ENCODE measurements at places on chromosomes 3 and 15. TPM values are rescaled to one million over a fixed set of nuclear protein-coding genes. Genes with fewer than 3 reads are reported as not detected.

Gene NR1I2
- total RNA-seq, result 0.62 TPM

Gene TRIM42
- not detected for total RNA-seq

Gene BSN
- total RNA-seq, result 0.95 TPM

Gene COL8A1
- total RNA-seq, result 16.6 TPM

Gene PRTG
- total RNA-seq, result 20.4 TPM

Gene GOLGA8R
- 0.29 TPM for total RNA-seq

Gene SGO1
- total RNA-seq, result 7.2 TPM

GRCh38 chr3:185741586-185741985, 83.3 kb downstream of the IGF2BP2 start:
- H3K27me3 ChIP-seq, result no peaks in the 10 kb centered on the region
- no peak overlapping the region for H3K27ac ChIP-seq
- no peaks in the 10 kb centered on the region for H3K4me1 ChIP-seq
- DNase-seq, result no peak

GRCh38 chr3:115814006-115814405, 190.7 kb downstream of the GAP43 start:
- no peaks in the 10 kb centered on the region for H3K36me3 ChIP-seq
- no peak for DNase-seq
- H3K4me3 ChIP-seq, result no peak overlapping the region
- no peaks in the 10 kb centered on the region for H3K4me1 ChIP-seq
- H3K27me3 ChIP-seq, result no peaks in the 10 kb centered on the region
- no peak overlapping the region for H3K27ac ChIP-seq

DNA sequence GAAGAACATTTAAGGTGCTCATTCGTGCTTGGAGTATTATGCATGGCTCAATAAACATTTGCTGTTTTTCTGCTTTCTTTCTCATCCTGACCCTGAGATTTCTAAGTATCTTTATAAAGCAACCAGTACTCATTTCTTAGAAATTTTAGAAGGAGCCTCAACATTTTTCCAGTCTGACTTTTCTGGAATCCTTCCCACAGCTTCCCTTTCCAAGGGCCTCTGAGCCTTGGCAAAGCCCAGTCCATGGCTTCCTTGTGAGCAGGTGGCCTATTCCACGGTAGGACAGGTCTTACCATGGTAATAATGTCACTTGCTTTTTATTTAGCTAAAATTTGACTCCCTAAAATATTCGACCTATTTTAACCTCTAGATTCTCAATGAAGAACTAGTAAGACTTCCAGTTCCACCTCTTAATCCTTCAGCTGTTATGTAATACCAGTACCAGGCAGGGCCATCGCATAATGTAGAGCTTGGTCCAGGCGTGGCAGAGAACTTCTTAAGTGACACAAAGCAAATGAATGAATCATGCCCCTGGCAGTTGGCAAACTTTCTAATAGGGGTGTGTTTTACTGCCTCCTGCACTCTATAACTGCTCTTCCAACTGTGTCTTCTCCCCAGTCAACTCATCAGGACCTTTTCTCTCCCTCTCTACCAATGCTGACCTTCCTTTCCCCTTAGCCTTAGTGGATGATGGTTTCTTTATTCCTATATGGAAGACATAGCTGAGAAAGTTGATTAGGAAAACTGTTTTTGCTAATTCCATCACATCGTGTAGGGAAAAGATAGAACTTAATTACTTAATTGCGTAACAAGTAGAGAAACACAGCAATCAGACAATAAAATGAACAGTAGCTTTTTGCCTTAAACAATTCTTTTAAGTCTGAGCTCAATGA, 894 bp upstream of the TM4SF4 start:
- no peaks in the 10 kb centered on the region for H3K36me3 ChIP-seq
- H3K27me3 ChIP-seq, result no peaks in the 10 kb centered on the region
- H3K27ac ChIP-seq, result peak overlapping the region; percentile 43
- H3K4me1 ChIP-seq, result peaks cover 9% of the 10 kb centered on the region
- H3K4me3 ChIP-seq, result no peak overlapping the region
- peak; percentile 40 for DNase-seq

DNA sequence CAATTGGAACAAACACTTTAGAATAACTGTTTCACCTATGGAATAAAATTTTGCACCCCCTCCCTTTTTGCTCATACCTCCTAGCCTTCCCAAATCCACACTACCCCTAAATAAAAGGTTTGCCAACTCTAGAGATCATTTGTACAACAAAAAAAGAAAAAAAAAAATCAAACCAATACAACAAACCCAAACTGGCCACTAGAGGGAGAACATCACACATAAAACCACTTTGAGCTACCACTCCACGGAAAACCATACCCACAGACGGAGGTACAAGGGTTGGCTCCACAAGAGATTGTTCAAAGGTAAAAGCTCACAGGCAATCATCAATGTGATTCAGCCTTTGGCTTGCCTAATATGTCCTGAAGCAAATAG, 47.6 kb downstream of the SETMAR start:
- no peaks in the 10 kb centered on the region for H3K4me1 ChIP-seq
- H3K4me3 ChIP-seq, result peak overlapping the region; percentile 18

GRCh38 chr3:44419923-44420650, 57.4 kb downstream of the ZNF445 start:
- H3K4me1 ChIP-seq, result no peaks in the 10 kb centered on the region
- no peak overlapping the region for H3K4me3 ChIP-seq
- no peaks in the 10 kb centered on the region for H3K27me3 ChIP-seq
- H3K27ac ChIP-seq, result no peak overlapping the region
- DNase-seq, result no peak

DNA sequence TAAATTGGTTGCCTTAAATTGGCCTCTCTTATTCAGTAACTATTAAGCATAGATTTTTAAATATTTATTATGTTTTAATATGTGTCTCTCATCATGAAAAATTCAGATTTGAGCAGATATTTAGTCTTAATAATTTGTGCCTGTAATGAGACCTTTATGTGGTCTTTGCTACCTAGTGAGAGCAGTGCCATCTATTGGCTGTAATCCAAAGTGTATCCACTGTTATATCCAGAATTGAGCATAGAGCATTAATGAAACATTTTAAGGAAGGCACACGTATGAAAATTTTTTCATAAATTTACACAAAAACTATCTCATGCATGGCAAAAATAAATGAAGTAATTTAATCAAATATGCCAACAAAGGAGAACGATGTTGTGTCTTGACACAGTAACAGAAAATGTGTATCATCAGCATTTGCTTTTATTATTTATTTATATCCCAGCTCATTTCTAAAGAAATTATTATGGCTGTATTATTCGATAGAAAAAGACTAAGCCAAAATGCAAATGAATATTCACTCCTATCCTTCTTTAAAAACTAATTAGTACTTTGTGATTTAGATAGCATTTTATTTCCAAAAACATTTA, 203.5 kb downstream of the RSRC1 start:
- H3K4me1 ChIP-seq, result no peaks in the 10 kb centered on the region
- no peak for DNase-seq
- H3K27ac ChIP-seq, result no peak overlapping the region
- H3K4me3 ChIP-seq, result no peak overlapping the region

DNA sequence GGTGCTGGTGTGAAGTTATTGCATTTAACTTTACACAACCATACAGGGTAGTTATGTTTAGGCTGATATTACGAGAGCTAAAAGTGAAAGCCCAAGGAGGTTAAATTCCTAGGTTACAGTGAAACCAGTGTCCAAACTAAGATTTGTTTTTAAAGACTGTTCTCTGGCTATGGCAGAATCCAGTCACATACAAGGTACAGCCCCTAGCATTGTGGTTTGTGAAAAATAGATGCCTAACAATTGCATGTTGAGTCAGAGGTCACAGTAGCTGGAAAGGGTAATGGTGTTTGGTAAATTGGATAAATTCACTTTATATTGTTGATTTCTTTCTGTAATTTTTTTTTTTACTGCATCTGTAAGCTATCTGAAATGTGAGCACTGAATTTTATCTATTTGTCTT, 614.6 kb upstream of the TBL1XR1 start:
- H3K36me3 ChIP-seq, result no peaks in the 10 kb centered on the region
- no peak for DNase-seq

DNA sequence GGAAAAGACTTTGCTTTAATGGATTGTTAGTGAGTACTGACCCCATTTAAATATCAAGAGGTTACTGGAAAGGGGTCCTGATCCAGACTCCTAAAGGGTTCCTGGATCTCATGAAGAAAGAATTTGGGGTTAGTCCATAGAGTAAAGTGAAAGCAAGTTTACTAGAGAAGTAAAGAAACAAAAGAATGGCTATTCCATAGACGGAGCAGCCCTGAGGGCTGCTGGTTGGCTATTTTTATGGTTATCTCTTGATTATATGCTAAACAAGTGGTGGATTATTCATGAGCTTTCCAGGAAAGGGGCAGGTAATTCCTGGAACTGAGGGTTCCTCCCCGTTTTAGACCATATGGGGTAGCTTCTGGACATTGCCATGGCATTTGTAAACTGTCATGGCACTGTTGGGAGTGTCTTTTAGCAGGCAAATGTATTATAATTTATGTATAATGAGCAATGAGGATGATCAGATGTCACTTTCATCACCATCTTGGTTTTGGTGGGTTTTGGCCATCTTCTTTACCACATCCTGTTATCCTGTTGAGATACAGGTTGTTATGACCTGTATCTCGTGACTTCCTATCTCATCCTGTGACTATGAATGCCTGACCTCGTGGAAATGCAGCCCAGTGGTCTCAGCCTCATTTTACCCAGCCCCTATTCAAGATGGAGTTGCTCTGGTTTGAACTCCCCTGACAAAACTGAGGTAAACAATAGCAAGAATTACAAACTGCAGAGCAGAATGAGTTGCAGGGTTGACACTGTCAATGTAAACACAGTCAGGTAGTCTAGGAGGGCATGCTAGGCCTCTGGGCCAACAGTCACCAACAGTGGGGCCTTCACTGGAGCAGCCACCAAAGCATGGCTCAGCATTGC, 10.3 kb upstream of the GPR160 start:
- H3K27ac ChIP-seq, result no peak overlapping the region
- H3K27me3 ChIP-seq, result no peaks in the 10 kb centered on the region
- H3K36me3 ChIP-seq, result no peaks in the 10 kb centered on the region

DNA sequence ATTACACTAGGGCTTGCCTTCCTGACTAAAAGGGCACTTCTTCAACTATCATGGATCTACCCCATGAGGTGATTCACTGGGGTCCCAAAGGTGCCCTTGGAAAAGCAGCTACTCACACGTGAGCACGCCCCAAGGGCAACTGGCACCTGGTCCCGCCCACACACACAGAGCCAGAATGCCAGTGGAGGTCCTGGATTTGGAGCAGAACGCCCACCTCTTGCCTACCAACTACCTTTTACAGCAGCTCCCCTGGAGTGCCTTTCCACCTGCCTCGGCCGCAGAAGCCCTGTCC, 1.8 kb upstream of the CTDSPL start:
- H3K36me3 ChIP-seq, result no peaks in the 10 kb centered on the region
- no peak for DNase-seq
- H3K4me3 ChIP-seq, result no peak overlapping the region
- H3K27me3 ChIP-seq, result no peaks in the 10 kb centered on the region
- peak overlapping the region; percentile 91 for H3K27ac ChIP-seq
- peaks cover 7% of the 10 kb centered on the region for H3K4me1 ChIP-seq

DNA sequence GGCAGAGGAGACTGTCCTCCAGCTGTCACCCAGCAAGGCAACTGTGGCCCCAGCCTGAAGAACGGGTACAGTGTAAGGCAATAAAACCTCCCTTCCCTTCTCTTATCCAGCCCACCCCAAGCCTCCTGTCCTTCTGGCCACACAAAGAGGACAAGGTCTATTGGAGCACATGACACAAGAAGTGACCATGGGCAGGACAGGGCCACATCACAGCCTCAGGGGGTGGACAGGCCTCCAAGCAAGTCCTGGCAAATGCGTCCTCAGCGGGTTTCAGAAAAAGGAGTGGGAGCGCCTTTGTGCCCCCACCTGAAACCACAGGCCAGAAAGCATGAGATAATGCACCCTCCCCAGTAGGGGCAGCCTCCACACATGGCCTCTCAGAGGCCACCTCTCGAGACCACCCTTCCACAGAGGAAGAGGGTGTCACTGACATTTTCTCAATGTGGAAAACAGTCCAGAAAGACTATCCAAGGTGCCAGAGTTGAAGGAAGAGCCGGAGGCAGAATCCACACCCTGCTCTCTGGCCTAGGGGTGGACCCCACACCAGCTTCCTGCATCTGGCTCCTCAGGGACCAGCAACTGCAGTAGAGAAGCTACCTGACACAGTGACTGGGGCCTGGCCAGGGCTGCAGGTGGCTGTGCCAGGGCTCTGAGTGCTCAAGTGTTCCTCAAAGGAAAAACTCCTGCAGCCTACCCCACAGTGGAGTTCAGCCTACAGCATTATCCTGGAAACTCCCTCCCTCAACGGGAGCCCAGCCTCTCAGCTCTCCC, 43.9 kb downstream of the CCDC12 start:
- H3K4me3 ChIP-seq, result no peak overlapping the region
- no peaks in the 10 kb centered on the region for H3K27me3 ChIP-seq
- H3K4me1 ChIP-seq, result peaks cover 55% of the 10 kb centered on the region
- peak overlapping the region; percentile 93 for H3K27ac ChIP-seq

- no peak overlapping the region for H3K4me3 ChIP-seq
- H3K27ac ChIP-seq, result peak overlapping the region; percentile 35
- no peaks in the 10 kb centered on the region for H3K36me3 ChIP-seq
- peak; percentile 65 for DNase-seq
Measured at GRCh38 chr3:11282250-11283138, 10.3 kb downstream of the ATG7 start.

DNA sequence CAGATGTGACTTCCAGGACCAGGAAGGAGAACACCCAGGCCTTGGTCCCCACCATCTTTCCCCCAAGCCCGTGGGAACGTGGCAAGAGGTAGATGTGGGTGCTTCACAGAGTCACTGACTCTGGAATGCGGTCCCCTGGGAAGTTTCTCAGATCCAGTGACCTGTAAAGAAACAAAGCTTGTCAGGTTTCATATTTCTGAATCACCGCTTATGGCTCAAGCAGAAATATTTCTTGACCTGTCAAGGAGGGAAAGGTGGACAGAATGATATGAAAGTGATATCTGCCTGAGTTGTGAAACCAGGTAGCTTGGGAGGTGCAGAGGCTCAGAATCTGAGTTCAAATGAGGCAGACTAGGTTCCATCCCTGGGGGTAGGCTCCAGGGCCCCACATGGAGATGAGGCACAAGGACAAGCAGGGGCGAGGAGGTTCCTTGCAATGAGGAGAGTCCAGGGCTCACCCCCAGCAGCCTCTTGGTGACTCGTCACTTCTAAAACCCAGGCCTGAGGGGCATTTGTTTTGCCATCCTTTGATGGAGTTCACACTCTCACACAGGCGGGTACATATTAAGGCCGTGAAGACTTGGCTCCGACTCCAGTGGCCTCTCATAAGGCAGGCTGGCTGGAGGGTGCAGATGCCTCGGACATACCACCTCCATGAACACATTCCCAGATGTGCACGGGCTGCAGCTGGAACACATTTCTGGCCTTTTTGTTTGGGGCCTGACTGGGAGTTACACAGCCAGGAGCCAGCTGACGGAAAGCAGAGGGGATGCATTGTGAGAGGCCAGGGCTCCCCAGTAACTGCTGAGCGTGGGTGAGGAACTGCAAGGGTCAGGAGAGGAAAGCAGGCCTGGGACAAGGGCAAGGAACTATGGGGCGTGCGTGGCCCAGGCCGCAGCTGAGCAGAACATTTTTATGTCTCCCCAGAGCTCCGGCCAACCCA, 1.3 kb downstream of the CILP start:
- H3K27me3 ChIP-seq, result no peaks in the 10 kb centered on the region
- no peaks in the 10 kb centered on the region for H3K36me3 ChIP-seq
- H3K27ac ChIP-seq, result peak overlapping the region; percentile 70
- no peak overlapping the region for H3K4me3 ChIP-seq
- DNase-seq, result no peak
